Activated naive CD4-positive, alpha-beta T cell treated with anti-CD3 and anti-CD28 coated beads, Interleukin-2, amount 10 ng/mL, durations not matched to agents 7 days and 5 days (primary cell): ENCODE measurements at places on chromosomes 3 and 15.

GRCh38 chr15:64447536-64448315 is 12.7 kb upstream of the ZNF609 start:
- DNase-seq: no peak

DNA sequence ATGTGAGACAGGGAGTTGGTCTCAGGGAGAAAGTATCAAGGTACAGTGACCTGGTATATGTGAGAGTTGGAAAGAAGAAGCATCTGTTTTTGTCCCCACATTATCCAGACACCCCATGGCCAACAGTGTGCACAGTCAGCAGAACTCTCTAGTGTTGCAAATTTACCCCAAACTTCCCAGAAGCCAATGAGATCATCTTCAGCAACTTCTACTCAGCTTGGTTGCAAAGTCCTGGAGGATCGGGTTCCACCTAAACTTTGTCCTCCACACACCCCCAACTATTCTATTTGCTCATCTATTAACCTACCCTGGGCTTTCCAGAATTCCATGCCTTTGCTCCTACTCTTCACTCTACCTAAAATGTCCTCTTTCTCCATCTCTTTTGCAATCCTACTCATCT is 15.7 kb downstream of the RBSN start:
- no peak for DNase-seq

- peak; percentile 36 for DNase-seq
These were observed 18.2 kb downstream of the EIF3J start for GRCh38 chr15:44554934-44555723.

GRCh38 chr3:66338927-66339326 is 118.1 kb downstream of the SLC25A26 start:
- no peak for DNase-seq

DNA sequence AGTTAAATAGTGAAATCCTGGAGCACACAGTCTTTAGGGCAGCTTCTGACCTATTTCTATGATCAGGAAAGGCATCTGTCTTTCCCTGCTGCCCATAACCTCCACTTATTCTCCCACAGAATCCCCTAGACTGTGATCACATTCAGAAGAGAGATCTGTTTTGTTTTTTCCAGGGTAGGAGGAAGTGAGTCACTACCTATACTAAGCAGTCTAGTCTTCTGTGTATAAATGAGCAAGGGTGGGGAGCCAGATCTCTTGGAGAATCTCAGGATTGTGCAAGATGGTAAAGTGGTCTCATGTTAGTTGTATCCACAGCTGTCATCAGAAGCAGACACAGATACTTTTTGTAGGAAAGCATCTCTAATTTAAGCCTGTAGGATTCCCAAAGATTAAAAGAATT is 11.8 kb upstream of the FBXO22 start:
- no peak for DNase-seq

DNA sequence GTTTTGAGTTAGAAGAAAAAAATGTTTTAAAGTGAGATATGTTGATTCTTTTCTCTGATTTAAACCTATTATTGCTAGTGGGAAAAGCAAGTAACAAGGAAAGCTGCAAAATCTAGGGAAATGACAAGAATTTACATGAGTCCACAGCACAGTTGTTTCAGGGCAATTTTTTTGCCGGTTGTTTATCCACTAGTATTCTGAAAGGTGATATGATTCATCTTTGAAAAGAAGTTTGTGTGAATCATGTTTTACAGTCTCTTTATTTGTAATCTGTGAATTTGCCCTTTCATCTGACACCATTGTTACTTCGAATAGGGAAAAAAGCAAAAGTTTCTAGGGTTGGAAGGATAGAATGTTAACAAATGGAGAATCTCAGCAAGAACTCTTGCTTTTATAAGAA is 894.7 kb downstream of the OTOL1 start:
- DNase-seq: no peak

DNA sequence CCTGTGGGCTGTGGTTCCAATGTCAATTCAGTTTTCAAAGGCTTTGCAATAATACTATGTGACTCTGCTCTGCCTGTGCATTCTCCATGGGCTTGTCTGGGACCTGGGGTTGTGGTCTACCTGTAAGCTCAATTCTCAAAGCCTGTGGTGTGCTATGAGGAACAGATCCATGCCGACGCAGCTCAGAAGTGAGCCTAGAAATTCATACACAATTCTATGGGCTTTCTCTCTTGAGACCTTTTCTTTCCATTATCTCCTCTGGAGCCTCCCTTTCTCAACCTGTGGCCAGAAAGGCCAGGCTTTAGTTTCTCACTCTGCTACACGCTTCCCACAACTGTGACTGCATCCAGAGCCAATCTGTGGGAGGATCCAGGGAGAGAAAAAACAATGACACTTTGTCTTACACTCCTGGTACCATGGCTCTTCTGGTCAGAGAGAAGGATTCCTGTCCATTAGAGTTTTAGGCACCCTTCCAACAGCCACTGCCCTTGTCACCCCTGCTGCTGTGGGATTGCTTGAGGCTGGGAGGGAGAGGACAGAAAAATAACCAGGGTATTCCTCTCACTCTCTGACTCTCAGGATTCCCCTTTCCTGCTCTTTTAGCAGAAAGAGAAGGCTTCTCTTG is 34.1 kb upstream of the KLF13 start:
- DNase-seq: no peak

DNA sequence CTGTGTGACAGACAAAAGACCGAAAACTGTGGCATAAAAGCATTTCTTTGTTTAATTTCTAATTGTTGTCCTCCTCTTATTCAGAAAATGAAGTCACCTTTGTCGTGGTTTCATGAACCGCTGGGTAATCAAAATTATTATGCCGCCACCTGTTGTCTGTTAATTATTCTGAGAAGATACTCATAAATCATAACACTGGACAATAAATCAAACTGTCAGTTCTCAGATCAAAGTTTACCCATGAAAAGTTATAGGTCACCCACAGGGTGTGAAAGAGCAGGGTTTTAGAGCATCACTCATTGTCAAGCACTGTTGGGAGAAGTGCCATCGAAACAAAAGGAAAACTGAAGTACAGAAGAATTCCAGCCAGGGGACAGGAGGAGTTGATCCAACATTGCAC is 474.3 kb downstream of the NR2F2 start:
- DNase-seq: no peak

GRCh38 chr3:157294953-157295352 is 135.0 kb upstream of the CCNL1 start:
- DNase-seq: no peak

- no peak for DNase-seq
These were observed 272.1 kb downstream of the OXSM start for GRCh38 chr3:26061947-26062346.

DNA sequence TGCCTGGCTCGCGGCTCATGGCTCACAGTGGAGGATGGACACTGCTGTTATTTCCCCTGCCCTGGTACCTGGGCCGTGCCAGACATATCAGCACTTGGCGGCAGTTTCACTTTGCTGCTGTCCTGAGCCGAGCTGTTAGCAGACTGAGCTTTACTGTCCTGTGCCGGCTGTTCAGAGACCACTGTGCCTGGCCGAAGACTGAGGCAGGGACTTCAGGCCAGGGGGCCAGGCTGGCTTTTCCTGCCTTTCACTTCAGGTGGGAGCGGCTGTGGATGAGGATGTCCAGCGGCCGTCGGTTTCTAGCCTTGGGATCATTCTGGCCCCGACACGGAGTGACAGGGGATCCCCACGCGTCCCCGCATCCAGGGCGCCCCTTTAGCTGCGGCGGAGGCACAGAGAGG is 1.1 kb downstream of the ATP10A start:
- peak; percentile 55 for DNase-seq

- DNase-seq: no peak
These were observed 34.8 kb upstream of the EOMES start for GRCh38 chr3:27756877-27757276.

- no peak for DNase-seq
These were observed 1531.1 kb downstream of the SI start for GRCh38 chr3:163547014-163547685.

GRCh38 chr3:69142090-69142489 is 19.7 kb upstream of the LMOD3 start:
- DNase-seq: no peak

DNA sequence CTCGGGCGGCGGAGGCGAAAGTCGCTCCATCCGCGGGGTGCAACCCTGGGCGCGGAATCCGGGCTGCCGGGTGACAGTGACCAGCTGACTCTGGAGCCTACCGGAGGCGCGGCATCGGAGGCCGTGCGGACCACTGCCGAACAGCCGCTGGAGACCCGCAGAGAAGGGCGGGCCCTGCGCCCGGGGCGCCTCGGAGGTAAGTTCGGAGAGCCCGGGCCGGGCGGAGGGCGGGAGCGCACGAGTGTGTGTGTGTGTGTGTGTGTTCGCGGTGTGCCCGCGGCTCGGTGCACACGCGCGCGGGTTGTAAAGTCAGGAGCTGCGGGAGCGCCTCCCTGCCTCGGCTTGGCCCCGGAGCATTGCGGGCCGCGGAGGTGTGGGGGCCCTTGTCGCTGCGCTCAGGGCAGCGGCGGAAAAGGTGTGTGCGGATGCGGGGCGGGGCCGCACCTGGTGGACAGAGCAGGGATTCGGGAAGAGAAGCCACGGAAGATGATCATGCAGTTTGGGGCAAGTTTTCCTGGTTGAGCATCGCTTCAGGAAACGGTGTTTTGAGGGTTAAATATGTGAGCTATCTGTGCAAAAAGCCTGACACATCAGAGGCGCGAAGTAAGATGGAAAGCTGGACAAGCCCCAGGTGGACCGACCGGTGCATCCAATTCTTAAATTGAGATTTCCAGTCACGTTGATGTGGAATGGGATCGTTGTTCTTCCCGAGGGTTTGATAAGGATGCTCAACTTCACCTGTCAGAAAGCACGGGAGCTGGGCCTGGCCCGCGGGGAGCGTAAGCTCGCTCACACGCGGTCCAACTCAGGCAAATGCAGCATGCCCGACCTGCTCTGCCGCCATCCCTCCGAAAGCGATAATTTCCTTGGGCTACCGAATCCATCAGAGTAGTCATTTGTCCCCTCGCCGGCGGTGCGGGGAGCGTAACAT is 474 bp downstream of the MINAR1 start:
- no peak for DNase-seq

DNA sequence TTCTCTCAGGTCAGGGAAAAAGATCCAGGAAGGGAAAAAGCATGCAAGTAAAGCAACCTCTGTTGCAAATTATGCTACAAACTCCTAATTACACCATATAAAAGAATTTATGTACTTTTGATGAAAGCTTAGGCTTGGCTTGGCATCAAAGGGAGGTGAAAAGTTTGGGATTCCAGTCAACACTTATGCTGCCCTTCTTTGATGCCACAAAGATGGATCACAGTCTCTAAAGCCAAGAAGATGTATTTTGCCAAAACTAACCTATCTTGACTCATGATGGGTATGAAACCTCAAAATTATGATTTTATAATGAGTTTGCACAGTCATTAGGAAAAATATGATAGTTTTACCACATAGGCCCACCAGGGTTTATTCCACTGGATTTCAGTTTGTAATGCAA is 101.0 kb upstream of the CCDC80 start:
- no peak for DNase-seq
